Hepatocyte (in vitro differentiated cells): ENCODE measurements at places on chromosomes 16 and 17. TPM values are rescaled to one million over a fixed set of nuclear protein-coding genes. Genes with fewer than 3 reads are reported as not detected.

DNA sequence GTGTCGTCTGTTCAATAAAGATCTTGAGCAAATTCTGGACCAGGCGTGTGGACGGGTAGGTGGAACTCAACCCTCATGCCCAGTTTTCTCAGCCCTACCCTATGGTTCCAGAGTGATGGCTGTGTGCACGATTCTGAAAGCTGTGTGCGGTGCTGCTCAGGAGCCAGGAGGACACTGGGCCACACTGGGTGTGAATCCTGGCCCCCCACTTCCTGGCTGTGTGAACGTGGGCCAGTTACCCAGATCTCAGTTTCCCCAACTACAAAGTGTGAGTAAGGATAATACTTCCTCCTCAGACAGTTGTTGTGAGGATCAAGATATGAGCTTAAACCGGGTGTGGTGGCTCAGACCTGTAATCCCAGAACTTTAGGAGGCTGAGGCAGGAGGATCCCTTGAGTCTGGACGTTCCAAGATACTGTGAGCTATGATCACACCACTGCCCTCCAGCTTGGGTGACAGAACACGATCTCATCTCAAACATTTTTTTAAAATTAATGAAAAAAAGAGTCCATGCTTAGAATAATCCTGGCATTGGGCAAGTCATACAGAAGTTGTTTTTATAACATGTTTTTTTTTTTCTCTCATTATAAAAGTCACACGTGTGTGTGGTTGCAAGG, 14.7 kb upstream of the MPRIP start:
- DNase-seq = no peak

PTGES3L gene
- 0.40 and 0.73 TPM in 2 replicates for polyA plus RNA-seq

RASD1 gene
- polyA plus RNA-seq = 44.8 and 46.9 TPM in 2 replicates

KRT20 gene
- polyA plus RNA-seq = 1.5 and 1.6 TPM in 2 replicates

DNAI2 gene
- not detected in 2 replicates for polyA plus RNA-seq

- no peak for DNase-seq
Observed at GRCh38 chr17:34571428-34572130, 7.8 kb upstream of the TMEM132E start.

DNA sequence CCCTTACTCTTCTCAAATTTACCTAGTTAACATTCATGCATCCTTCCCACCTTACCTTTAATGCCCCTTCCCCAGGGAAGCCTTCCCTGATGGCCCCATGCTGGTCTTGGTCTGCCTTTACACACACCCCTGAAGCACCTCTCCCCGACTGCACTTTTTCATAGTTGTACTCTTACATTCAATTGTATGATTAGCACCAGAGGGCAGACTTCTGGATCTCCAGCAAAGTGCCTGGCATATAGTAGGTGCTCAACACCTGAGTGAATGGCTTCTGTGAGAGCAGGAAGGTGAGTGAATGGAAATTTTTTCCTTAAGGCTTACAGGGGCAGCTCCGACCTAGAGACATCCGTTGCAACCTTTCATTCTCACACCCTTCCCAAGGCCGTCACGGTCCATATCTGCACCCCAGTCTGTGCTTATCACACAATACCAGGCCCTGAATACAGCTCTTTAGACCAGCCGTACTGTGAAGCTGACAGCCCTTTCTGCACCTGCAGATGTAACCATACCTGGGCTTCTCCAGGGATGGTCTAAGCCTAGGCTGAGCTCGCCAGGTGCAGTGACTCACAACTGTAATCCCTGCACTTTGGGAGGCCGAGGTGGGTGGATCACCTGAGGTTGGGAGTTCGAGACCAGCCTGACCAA, 4.4 kb downstream of the PGAP3 start:
- DNase-seq = no peak

KCNH6 gene
- polyA plus RNA-seq = 0.36 TPM in 1 of 2 replicates, not detected in the other

TBC1D26 gene
- 0.30 and 0.57 TPM in 2 replicates for polyA plus RNA-seq

GRCh38 chr16:79177018-79177417, 423.5 kb downstream of the MAF start:
- no peak for DNase-seq

DNA sequence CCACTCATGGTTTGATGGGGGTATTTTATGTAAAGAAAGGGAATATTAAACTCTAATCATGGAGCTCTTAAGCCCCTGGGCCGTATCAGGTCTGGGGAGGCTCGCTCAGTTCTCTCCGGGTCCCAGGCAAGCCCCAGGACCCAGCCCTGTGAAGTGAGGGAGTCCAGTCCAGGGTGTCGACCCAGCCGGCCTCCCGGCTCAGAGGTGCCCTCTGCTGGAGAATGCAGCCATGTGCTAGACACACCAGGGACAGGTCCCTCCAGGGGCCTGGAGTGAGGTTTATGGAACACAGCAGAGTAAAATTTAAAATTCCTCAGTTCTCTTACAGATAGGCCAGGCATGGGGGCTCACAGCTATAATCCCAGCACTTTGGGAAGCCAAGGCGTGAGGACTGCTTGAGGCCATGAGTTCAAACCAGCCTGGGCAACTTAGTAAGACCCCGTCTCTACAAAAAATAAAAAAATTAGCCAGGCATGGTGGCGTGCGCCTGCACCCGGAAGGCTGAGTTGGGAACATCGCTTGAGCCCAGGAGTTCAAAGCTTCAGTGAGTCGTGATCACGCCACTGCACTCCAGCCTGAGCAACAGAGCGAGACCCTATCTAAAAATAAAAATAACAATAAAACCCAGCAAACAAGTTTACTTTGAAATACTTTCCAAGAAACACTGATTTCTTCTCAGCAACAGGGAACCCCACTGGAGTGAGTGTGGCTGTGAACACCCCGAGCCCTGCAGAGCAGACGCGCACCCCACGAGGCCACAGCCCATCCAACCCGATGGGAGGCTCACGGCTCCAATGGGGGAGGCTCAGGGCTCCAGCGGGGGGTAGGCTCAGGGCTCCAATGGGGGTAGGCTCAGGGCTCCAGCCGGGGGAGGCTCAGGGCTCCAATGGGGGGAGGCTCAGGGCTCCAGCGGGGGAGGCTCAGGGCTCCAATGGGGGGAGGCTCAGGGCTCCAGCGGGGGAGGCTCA, 72.2 kb downstream of the ZNF778 start:
- DNase-seq = peak; percentile 81

DNA sequence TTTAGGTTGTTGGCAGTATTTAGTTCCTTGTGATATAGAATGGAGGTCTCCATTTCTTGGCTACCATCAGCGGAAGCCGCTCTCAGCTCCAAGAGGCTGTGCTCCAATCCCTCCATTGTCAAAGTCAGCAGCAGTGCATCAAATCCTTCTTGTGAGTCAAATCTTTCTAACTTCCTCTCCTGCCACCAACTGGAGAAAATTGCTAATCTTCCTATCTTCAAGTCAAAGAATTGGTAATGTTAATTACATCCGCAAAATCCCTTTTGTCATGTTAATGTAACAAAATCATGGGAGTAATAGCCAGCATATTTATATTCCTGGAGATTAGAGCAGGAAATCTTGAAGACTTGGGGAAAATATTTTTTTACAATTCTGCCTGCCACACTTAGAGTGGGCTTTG, 436.4 kb upstream of the DYNLRB2 start:
- no peak for DNase-seq

- no peak for DNase-seq
Observed at GRCh38 chr16:56387396-56387795, 37.9 kb downstream of the AMFR start.

- no peak for DNase-seq
Observed at GRCh38 chr16:58709333-58709732, 24.8 kb upstream of the SLC38A7 start.

GRCh38 chr16:80208015-80208414, 332.8 kb upstream of the DYNLRB2 start:
- no peak for DNase-seq

VPS9D1 gene
- 25.5 and 30.2 TPM in 2 replicates for polyA plus RNA-seq

ABCC11 gene
- polyA plus RNA-seq = 0.27 and 0.50 TPM in 2 replicates

HIGD1B gene
- polyA plus RNA-seq = 0.57 TPM in 1 of 2 replicates, not detected in the other

GRCh38 chr17:79525793-79526677, 84.8 kb downstream of the RBFOX3 start:
- no peak for DNase-seq

TP53TG3C gene
- polyA plus RNA-seq = not detected in 2 replicates

GRCh38 chr16:79320956-79321355, 279.6 kb downstream of the MAF start:
- no peak for DNase-seq

AGRP gene
- polyA plus RNA-seq = 0.93 and 2.3 TPM in 2 replicates

DNA sequence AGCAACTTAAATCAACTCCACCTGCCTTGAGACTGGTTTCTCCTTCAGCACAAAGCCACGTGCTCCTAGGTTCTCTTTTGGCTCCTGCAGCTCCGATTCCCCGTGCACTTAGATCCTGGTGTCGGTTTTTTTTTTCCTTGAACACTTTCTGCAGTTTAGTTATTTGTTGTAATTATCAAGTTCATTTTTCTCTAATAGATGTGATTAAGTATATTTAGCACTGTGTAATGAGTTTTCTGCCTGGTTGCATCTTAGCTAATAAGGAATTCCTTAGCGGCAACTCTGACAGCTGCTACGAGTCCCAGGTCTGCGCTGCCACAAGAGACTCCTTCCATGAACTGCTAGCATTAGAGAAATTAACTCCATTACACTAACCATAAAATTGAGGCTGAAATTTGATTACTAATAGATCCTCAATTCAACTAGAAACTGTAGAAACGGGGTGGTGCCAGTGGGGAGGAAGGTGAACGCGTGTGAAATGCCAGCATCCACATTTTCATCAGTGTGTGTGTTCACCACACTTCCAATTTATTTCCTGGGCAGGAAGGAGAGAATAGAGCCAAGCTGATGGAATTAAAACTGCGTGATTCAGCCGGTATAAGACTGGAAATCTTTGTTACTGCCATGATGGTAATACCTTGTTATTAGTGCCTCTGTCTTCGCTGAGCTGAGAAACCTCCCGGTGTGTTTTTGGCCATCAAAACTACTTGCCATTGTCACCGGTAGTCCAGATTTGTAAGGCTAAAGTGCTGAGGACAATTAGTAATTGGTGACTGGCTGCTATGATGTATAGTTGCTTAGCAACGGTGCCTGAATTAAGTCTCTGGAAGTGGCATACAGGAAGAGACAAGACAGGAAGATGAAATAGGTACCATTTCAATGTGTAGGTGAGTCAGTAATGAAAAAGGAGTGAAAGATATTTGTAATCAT, 232.4 kb downstream of the IRX3 start:
- DNase-seq = no peak

DNA sequence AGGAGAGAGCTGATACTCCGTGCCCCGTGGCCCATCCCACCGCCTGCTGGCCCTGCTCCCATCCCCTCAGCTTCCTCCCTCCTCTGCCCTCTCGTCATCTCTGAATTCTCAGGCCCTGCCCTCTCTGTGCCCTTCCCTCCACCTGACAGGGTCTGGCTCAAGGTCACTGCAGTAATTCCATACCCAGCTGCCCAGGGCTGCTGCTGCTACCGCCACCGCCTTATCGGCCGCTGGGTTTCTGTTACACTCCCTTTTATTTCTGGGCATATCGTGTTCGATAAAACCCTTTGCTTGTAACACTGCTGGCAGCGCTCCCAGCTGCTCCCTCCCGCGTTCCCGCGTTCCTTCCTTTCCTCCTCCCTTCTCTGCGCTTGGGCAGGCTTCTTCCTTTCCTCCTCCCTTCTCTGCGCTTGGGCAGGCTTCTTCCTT, 1.2 kb downstream of the EPN3 start:
- peak; percentile 61 for DNase-seq

GRCh38 chr17:66445229-66445628, 142.8 kb downstream of the PRKCA start:
- DNase-seq = no peak

- DNase-seq = peak; percentile 93
Observed at GRCh38 chr17:78289802-78290363, 58.5 kb downstream of the TMEM235 start.

DNA sequence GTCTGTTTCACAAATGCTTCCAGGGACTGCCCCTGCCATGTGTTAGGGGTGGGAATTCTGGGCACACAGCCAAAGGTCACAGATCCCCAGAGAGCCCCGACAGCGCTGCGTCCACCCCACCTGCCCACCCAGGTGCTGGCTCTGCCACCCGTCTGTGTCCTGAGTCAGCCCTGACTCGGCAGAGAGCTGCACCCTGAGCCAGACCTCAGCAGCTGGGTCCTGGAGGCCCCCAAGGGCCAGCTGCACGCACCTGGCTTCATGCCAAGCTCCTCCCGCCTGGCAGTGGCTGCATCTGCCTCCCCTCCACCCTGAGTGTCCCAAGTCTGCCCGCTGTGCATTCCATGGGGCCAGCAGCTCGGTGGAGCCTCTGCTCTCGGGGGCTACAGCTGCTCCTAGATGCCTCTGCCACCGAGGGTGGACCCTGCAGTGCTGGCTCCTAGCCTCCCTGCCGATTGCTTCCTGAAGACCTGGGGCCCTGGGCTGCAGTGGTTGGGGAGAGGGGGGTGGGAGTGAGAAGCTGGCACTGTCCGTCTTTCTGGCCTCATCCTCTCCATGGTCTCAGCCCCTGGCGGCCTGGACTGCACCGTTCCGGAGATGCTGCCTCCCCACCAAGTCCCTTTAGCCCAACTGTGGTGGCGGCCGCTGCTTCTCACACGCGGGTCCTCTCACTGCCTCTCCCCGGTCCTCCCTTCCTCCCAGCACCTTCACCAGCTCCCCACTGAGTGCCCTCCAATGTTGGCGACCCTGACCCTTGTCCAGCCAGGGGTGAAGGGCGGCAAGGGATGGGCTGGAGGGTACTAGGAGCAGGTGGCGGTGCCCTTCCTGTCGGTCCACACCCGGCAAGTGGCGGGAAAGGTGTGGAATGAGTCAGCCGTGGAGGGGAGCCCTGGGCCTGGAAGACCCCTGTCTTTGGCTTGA, 3.0 kb downstream of the SECTM1 start:
- DNase-seq = peak; percentile 86

DNA sequence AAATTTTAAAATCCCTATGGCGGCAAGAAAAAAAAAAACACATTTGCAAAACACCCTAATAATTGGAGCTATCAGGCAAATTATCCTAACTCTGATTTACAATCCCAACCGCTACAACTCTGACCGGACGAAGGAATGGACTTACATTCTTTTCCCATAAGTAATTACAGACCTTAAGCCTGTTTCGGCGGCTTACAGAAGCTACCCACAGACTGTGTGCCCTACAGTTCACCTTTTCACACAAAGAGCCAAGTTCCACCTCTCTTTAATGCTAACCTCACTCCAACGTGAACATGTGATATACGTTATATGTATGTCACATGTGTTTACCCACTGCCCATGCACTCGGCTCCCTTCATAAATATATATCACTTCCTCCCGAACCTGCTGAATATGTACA, 8.7 kb upstream of the MEAK7 start:
- DNase-seq = peak; percentile 44

ABCA6 gene
- 1.6 and 1.7 TPM in 2 replicates for polyA plus RNA-seq
